ENCODE measurements at places on chromosomes 6 and 20.

GRCh38 chr6:1561355-1561754 lies 48.4 kb upstream of the FOXC1 start:
- DNase-seq, result no peak

DNA sequence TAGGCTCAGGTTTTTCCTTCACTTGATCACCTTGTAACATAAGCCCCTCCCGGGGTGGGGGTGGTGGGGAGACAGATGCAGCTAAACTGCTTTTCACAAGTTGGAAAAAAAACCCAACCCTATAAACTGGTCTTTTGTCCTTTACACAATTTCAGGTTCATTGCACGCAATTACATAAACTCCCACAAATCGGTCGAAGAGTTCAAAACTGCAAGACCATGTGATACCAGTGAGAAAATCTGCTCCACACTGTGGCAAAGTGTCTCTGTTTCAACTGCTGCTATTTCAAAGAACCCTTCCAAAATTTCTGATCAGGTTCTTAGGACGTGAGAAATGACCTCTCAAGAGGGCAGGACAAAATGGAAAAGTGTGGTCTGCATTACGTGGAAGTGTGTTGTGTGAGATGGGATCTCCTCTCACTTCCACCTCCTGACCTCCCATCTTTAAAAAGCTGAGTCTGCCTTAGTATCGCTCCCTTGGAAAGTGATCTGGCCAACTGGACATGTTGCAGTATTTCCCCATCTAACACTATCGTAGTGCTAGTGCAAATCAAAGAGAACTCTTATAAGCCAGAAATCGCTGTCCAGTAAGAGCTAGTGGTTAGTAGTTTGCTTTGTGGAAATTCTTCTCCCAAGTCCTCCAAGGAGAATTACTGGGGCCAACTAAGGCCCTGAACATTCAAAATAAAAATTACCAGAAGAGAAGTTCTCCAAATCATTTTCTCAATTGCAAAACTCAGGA lies 60.1 kb downstream of the PRND start:
- DNase-seq, result no peak

DNA sequence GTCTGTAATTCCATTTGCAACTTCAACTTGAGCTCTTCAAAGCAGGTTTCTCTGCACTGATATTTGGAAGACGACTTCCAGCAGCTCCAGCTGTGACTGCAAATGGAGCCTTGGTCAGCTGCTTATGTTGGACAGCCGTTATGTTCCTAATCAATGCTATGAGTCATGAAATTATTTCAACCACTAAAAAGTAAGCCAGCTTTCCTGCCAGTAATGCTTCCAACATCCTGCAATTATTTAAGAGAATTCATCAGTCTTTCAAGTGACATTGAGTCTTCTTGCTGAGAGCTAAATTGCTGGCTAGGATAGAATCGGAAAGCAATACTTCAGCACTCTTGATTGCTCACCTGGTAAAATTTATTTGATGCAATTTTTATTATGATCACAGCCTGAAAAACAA lies 375.7 kb downstream of the MMUT start:
- peak; percentile 16 for DNase-seq

- peak; percentile 46 for DNase-seq
Observed at GRCh38 chr6:152091851-152092341, 284.4 kb downstream of the ESR1 start.

GRCh38 chr6:68876792-68877493 lies 241.9 kb downstream of the ADGRB3 start:
- peak; percentile 47 for DNase-seq

DNA sequence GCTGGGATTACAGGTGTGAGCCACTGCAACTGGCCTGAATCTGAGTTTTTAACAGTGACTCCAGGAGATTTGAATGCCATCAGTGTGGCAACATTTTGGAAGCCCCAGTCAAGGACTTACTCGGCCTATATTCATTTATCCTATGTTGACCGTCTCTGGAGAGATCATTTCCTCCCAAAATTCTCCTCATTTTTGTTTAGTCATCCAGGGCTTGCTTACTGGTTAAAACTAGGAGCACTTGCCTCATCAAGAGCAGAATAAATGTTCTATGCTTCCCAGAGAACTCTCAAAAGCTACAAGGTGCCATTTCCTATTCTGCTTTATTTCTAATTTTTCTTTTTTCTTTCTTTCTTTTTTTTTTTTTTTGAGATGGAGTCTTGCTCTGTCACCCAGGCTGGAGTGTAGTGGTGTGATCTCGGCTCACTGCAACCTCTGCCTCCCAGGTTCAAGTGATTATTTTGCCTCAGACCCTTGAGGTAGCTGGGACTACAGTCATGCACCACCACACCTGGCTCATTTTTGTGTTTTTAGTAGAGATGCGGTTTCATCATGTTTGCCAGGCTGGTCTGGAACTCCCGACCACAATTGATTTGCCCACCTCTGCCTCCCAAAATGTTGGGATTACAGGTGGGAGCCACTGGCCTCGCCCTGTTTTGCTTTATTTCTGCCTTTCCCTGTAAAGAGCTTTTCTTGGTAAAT lies 23.4 kb upstream of the TRIM27 start:
- no peak for DNase-seq

DNA sequence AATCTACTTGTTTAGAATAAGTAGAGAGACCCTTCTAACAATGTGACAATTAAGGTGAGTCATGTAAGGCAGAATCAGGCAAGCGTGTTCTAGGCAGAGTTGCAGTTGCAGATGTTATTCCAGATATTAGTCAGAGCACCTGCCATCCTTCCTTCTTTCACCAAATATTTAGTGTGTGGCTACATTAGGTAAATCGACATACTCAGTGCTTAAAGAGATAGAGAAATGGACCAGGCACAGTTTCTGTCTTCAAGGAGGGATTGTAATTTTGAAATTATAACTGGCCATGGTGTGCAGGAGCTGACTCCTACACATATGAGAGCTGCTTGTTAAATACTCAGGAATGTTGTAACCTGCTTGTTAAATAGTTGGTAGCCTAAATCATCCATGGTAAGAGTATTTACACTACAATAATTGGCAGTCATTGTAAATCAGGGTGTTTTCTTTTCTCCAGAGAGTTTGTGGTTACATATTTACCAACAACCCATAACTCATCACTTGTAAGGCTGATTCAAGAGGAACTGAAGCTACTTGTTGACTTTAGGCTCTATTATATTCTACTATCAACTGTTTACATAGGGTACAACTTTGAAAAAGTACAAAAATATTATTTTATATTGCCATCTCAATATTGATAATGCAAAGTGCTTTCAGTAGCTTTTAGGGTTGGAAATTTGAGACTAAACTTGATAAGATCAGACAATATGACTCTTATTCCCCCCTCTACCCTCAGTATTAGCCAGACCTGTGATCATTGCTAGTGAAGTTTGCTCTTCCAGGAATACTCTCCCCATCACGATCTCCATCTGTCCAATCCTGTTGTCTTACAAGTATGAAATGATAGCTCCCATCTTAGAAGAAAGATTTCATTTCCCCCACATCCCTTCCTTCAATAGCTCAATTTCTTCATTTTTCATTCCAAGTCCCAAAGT lies 607.1 kb downstream of the COL12A1 start:
- DNase-seq, result peak; percentile 23

- no peak for DNase-seq
Observed at GRCh38 chr20:16125816-16126215, 447.4 kb downstream of the KIF16B start.

DNA sequence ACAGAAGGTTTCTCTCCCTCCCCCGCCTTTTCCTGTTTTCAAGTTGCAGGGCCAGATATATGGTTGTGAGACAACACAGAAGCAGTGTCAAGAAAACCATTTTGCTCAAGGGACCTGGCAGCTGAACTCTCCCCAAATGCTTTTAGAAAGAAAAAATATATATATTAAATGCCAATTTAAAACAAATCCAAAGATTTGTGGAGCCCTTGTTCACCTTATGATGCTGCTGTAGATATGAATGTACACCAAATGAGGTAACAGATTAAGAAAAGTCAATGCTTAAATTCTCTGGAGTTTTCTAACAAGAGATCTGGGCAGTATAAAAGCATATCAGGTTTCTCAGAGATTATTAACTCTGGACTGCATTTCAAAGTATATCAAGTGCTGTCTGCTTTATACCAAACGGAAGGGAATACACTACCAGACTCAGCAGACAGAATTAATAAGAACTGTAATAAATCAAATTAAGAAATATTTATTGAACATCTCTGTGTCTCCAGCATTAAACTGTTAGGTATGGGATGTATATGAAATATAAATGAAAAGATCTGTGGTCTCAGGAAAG lies 357.5 kb downstream of the HDGFL1 start:
- DNase-seq, result no peak

GRCh38 chr6:122323361-122323760 lies 76.1 kb upstream of the HSF2 start:
- peak; percentile 22 for DNase-seq

GRCh38 chr6:80550748-80551147 lies 444.3 kb downstream of the BCKDHB start:
- DNase-seq, result no peak

- DNase-seq, result peak; percentile 48
Observed at GRCh38 chr20:56433221-56433879, 21.3 kb downstream of the CASS4 start.

DNA sequence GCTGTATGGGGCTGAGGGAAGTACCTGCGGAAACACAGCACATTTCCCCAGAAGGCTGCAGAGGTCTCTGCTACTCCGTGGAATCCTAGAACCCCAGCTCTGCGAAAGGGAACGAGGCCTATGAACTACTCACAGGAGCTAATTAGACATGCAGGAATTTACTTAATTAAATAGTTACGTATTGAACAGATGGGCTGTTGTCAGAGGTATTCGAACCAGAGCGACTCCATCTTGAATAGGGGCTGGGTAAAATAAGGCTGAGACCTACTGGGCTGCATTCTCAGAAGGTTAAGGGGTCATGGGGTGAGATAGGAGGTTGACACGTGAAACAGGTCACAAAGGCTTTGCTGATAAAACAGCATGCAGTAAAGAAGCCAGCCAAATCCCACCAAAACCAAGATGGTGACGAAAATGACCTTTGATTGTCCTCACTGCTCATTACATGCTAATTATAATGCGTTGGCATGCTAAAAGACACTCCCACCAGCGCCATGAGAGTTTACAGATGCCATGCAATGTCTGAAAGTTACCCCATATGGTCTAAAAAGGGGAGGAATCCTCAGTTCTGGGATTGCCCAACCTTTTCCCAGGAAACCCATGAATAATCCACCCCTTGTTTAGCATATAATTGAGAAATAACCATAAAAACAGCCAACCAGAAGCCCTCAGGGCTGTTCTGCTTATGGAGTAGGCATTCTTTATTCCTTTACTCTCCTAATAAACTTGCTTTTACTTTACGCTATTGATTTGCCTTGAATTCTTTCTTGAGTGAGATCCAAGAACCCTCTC lies 14.7 kb upstream of the SSTR4 start:
- no peak for DNase-seq

- DNase-seq, result no peak
Observed at GRCh38 chr20:44600758-44601201, 18.4 kb downstream of the PKIG start.

- DNase-seq, result peak; percentile 58
Observed at GRCh38 chr6:36224918-36225461, 28.4 kb downstream of the BRPF3 start.

DNA sequence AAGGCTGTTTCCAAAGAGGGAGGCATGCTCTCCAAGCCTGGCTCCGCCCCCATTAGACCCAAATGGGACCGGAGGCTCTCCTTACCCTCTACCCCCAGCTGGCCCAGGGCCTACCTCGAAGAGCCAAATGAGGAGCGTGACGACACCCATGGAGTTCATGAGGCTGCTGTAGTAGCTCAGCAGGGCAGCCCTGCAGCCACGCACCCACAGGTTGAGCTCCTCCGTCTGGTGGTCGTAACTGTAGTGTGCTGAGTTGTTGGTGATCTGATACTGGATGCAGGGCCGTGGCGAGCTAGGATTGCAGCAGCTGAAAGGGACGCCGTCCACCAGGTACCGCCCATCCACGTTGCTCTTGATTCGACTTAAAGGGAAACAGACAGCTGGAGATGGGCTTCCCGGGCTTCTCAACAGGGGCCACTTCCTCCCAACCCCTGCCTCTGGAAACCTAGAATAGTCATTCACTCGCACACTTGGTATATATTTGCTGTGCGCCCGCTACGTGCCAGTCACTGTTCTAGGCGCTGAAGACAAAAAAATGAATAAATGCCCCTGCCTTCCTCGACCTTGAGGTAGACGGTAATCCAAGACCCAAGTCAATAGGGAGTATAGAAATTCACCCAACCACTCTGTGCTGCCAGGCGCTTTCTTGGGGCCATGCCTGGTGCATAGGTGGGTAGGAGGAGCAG lies 18.0 kb downstream of the PRPH2 start:
- peak; percentile 62 for DNase-seq

DNA sequence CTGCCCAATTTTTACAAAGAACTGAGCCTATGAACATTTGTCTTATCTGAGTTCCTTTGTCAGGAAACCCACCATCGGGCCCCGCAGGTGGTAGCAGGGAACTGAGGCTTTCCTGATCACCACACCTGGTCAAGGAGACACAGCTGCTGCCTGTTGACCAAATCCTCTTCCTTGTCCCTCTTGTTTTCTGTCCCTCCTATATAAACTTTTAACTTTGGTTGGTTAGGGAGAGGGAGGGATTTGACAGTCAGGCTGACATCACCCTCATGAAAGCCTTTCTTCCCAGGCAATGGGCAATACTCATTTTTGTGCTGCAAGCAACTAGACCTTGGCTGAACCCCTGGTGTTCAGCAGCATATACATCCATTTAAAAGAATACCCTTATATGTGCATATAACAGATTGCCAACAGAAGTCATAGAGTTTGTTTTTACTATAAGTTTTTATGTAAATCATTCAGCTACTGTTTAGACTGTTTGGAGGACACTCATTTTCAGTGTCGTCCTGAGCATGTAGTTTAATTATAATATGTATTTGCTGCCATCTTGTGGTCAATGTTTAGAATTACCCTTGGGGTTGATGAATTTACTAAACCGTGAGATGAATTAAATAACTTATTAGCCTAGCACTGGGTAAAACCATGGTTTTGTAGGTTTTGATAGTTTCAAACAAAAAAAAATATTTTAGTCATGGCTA lies 17.0 kb downstream of the CRISP1 start:
- peak; percentile 73 for DNase-seq

DNA sequence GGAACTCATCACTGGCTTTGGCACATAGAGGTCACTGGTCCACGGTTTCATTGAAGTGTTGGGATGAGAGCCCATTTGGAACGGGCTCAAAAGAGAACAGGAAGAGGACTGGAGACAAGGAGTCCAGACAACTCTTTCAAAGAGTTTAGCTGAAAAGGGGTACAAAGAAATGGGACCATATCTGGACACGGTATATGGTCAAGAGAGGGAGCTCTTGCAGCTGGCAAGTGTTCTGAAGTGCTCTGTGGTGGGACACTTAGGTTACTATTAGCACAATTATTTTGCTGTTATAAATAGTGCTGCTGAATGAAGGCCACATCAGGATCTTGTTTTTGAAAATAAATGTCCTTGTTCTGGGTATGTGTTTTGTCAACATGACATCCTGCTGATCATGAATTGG lies 4.6 kb downstream of the SGK2 start:
- peak; percentile 62 for DNase-seq

GRCh38 chr6:111354758-111355555 lies 128.1 kb downstream of the REV3L start:
- DNase-seq, result no peak

- DNase-seq, result no peak
Observed at GRCh38 chr6:128498234-128498633, 22.2 kb downstream of the PTPRK start.

All from choroid plexus epithelial cell (primary cell).